Stimulated activated CD4-positive, alpha-beta T cell treated with anti-CD3 and anti-CD28 coated beads, Interleukin-1b, Interleukin-23, amount 100 ng/mL, for 1 hour (primary cell): ENCODE measurements at places on chromosomes 6 and 20.

GRCh38 chr6:92371211-92372208 is 1047.8 kb downstream of the EPHA7 start:
- no peak for DNase-seq

DNA sequence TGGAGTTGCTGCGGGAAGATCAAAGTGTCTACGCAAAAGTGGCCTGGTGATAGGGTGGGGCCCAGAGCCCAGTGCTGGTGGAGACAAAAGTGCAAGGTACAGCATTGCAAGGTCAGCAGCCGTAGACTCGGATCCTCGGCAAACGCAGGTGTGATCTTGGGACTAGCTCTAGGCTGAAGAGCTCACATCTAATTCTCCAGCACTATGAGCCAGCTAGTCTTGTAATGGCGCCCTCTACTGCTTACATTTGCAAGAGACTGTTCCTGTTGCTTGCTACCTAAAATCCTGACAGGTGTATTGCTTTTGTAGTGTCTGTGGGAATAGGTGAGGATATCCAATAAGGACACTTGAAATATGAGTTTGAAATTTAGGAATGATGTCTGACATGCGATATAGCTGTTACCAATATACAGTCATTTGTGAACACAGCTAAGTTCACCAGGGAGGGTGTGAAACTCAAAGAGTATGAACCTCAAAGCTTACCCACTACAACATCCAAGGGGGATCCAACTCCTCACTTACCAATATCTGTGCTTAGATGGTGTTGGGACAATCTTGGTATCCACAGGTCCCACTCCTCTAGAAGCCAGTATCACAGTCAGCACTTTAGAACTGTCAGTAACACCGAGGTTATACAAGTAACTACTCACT is 58.4 kb downstream of the PDE7B start:
- DNase-seq: peak; percentile 14

- DNase-seq: no peak
Measured at GRCh38 chr20:32586291-32586690, 1.2 kb upstream of the NOL4L start.

DNA sequence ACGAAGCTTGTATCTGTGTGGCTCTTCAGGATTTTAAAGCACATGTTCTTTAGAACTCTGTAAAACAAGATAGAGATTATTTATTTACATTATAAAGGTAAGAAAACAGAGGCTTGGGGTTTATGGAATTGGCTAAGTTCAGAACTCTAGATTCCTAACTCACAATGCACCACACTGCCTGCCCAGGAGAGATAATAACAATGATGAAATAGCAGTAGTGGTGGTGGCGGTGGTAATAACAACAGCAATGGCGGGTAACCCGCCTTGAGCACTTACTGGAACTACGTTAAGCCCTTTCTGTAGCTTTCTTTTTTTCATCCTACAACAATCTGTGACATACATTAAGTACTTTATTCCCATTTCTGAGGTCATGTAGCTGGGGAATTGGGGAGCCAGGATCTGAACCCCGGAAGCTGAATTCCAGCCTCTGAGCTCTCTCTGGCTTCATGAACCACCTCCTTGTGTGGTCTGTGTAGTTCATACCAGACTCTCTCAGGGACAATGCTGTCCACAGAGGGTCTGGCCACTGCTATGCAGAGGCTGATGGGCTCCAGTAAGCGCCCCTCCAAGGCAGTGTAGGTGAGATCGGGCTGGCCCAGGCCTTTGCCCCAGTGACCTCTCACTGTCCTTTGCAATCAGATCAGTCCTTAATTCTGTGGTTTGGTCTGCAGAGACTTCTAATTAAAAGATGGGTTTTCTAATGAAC is 260.9 kb downstream of the SLC24A3 start:
- DNase-seq: no peak

DNA sequence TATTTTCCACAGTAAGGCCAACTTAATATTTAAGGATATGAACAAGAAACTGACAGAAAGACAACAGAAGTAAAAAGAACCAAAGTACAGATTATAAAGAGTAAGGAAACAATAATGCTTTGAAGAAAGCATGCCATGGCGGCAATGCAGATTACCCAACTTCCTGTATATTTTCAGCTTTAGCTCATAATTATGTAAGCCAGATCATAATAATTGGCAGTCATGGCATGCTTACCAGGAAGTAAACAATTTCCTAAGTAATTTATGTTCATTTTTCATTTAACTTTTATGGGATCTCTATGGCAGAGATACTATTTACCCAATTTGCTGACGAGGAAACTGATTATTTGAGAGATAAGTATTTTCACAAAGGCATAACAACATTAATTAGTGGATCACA is 988.7 kb downstream of the HACE1 start:
- DNase-seq: no peak

DNA sequence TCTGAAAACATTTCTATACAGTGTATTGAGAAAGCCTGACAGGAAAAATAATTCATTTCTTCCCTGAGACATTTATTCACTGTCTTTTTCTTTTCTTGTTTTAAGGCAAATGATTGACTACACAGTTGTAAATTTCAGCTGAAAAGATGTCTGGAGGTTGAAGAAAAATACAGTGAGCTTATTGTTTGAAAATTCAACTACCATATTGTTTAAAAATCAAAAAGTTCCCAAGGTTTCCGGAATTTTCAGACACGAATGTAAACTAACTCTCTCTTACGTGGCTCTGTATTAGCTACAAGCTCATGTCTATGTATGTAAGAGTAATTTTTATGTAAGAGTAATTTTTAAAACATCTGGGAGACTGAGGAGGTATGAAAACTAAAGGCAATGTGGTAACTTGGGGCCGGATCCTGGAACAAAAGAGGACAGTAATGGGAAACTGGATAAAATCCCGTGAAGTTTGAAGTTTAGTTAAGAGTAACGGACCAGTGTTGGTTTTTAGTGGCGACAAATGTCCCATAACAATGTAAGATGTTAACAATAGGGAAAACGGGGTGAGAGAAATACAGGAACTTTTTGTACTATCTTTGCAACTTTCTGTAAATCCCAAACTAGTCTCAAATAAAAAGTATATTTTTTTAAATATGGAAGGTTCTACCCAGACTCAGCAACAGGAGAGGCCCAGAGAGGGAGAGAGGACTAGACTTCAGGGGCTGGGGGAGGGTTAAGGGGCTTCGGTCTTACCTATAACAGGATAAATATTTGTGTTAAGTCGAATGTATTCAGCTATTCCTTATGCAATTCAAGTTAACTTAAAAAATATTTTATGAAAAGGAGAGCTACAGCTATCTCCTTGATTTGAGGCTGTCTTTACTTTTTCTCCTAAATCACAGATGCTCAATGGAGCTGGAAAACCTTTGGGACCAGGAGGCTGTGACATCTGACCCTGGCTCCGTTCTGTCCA is 1.3 kb downstream of the PTGIS start:
- no peak for DNase-seq

- DNase-seq: no peak
Measured at GRCh38 chr6:5246141-5247097, 14.3 kb downstream of the LYRM4 start.

GRCh38 chr6:1202201-1202600 is 109.7 kb upstream of the FOXQ1 start:
- no peak for DNase-seq

- DNase-seq: no peak
Measured at GRCh38 chr6:83198486-83199172, 5.5 kb downstream of the RWDD2A start.

- no peak for DNase-seq
Measured at GRCh38 chr6:108914235-108915022, 66.2 kb downstream of the ARMC2 start.
